CD4-positive, alpha-beta T cell treated with Interleukin-15 for 4 hours (primary cell): ENCODE measurements at places on chromosomes 1 and 21.
A peak's percentile ranks its signal among the peaks of the same experiment; 100 is the strongest.

- no peak for DNase-seq
These were observed 2.8 kb downstream of the PHTF1 start for GRCh38 chr1:113756461-113756860.

- no peak for DNase-seq
These were observed 7.9 kb downstream of the CAMK2N1 start for GRCh38 chr1:20478057-20478635.

GRCh38 chr1:245901565-245901964, 605.5 kb downstream of the SMYD3 start:
- no peak for DNase-seq

- no peak for DNase-seq
These were observed 583.4 kb downstream of the DPYD start for GRCh38 chr1:97337250-97338030.

- DNase-seq: no peak
These were observed 1574.2 kb downstream of the PLA2G4A start for GRCh38 chr1:188402986-188403385.

DNA sequence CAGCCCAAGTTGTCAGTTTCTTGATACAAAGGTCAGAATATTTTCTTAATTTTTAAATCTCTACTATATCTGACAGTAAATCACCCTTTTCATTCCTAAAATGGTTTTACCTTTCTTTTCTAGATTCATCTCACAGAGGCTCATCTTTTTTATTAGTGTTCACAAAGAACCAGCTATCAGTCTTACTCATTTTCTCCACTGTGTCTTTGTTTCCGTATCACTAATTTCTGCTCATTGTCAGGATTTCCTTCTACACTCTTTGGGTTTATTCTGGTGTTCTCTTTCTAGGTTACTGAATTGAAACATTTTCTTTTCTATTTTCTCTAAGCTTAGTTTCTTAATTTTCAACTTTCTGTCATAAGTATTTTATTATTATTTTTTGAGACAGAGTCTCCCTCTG, 8.7 kb downstream of the AGPAT3 start:
- no peak for DNase-seq

DNA sequence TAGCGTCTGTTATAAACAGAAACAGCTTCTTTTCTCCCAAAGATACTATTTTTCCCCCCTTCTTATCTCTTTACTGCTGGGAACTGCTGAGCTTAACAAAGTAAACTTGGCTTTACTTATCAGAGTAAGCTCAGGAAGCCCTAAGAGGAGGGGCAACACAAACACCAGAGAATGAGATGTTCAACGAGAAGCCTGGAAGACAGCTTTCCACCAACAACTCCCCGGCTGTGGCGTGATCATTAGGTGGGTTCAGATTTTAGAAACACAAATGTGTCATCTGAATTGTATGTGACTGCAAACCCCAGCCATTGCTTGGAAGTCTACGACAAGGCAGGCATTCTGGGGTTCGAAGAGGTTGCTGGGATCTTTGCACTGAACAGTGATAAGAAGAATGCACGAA, 181.2 kb upstream of the ESRRG start:
- DNase-seq: no peak

GRCh38 chr1:246512230-246512629, 5.2 kb upstream of the SMYD3 start:
- DNase-seq: no peak

GRCh38 chr1:111441573-111442192, 7.4 kb downstream of the WDR77 start:
- peak; percentile 67 for DNase-seq
